Stimulated activated CD4-positive, alpha-beta T cell treated with anti-CD3 and anti-CD28 coated beads, Interleukin-1b, Interleukin-23, amount 100 ng/mL, for 1 hour (primary cell): ENCODE measurements at places on chromosomes 2 and 18.

GRCh38 chr18:22112215-22112614 lies 57.2 kb upstream of the GATA6 start:
- DNase-seq = no peak

DNA sequence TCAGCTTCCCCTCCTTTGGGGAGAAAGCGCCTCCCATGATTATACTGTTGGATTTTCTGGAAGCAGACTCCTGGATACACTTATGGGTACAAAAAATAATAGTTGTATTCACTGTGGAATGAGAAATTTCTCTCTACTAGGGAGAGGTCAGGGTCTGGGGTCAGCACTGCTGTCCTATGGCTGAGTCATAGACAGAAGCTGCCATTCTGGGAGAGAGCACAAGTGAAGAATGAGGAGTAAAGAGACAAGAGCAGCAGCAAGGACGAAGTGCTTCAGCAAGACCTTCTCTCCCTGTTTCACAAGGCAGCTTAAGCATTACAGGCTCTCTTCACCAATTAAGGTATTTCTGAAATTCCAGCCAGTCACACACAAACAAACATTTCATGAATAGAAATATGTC lies 10.1 kb upstream of the UNC80 start:
- no peak for DNase-seq

GRCh38 chr2:36561237-36561944 lies 36.6 kb downstream of the FEZ2 start:
- DNase-seq = no peak

DNA sequence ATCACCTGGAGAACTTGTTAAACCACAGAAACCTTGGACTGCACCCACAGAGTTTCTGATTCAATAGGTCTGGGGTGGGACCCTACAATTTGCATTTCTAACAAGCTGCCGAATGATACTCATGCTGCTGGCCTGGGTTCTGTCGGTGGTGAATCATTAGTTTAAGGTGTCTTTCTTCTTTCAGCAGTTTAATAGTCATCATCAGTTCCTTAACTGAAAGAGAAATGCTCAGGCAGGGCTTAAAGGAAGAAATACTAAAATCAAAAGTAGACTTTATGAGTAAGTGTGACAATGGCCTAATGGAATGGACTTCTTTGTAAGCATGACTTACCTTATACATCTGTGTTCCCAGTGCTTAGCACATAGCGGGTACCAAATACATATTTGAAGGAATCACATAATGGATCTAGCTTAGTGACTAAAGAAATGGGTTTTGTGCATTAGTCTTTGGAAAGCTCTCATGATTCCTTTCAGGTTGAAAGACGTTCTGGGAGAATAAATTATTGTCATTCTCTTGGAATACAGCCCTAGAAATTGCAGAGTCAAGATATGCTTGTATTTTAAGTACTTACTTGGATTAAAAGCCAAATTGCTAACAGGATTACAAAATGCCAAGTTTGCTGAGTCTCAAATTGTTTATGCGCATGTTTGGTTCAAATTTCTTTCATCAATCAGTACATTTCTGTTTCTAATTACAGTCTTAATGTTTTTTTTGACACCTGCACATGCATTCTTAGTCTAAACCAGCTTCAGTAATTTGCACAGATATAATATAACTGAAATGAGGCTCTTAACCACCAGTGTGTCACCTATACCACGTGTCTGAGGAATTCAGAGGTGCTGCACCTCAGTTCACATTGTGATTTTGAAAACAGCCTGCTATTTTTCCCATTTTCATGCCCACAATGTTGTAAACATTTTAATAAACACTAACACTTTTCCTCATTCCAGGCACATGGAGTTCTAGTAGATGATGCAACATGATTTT lies 220.3 kb upstream of the NRP2 start:
- DNase-seq = no peak

GRCh38 chr2:204931562-204931961 lies 386.3 kb downstream of the PARD3B start:
- no peak for DNase-seq

- no peak for DNase-seq
These were observed 271.6 kb downstream of the EIPR1 start for GRCh38 chr2:3105814-3106569.
